ENCODE measurements at places on chromosomes 3 and 15. TPM values are rescaled to one million over a fixed set of nuclear protein-coding genes. Genes with fewer than 3 reads are reported as not detected.

ZNF774 gene
- 2.1 TPM for total RNA-seq

WDR93 gene
- not detected for total RNA-seq

FOXL2 gene
- not detected for total RNA-seq

TMEM207 gene
- total RNA-seq, result not detected

MYZAP gene
- total RNA-seq, result not detected

Measured in activated T-helper 1 cell treated with anti-CD3 and anti-CD28 coated beads, Interleukin-12 subunit alpha, Interleukin-12 subunit beta, Interleukin-2, Interleukin-4 antibody, amounts not matched to agents 30 ng/mL and 10 ng/mL and 1 ng/mL, durations not matched to agents 14 hours and 24 hours and 36 hours (primary cell).